ENCODE measurements at places on chromosomes 2 and 18. TPM values are rescaled to one million over a fixed set of nuclear protein-coding genes. Genes with fewer than 3 reads are reported as not detected.

DNA sequence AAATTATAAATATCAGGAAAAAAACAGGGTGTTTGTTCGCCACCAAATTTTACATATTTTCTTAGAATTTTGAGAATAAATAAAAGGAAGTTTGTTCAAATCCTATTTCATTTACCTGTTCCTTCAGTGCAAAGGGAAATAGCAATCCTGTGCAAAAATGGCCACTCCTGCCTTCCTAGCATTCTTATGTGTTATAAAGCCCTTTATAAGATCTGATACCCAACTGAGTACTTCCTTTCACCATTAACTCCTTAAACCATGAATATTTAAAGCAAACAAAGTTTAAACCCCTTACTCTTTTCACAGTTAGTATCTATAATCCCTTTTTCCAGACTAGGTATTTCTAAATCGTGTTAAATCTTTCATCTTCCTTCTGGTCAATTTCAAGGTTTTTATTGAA lies 427.8 kb downstream of the NR4A2 start:
- DNase-seq: no peak

DNA sequence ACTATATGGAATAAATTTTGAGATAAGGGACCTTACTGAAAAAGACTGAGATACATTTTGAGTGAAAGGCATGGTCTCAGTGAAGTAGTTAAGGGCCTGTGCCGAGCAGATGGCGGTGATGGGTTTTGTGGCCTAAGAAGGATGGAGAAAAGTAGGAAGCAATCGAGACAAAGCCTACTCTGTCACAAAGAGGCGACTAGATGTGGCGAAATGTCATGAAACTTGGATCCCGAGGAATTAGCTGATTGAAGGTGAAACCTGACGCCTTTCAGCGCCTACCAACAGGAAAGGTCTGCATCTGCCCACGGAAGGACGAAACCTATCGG lies 558 bp upstream of the CEP192 start:
- no peak for DNase-seq

DNA sequence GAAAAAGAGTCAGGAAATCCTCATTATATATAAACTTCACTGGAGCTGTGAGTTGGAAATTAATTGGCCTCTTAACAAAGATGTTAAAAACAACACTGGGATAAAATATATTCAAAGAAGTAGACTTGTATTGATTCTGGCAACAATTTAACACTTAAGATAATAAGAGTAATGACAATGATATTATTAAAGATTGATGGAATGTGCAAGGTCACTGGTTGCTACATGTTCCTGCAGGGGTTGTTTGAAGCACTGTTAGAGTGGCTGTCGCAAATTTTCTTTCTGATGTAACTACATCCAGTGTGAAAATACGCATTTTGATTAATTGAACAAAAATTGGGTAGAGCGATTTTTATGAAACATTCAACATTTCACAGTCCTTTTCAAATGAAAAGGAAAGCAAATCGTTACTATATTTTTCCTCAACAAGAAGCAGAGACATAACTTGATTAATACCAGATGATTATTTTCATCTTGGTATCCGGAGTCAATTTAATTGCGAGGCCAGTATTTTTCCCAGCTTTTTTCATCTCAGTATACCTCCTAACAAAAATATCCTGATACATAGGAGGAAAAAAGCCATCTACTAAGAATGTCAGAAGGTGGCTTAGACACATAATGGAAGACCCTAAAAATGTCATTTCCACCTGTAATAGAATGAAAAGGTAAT lies 6.1 kb downstream of the PTGR3 start:
- DNase-seq: no peak

DNA sequence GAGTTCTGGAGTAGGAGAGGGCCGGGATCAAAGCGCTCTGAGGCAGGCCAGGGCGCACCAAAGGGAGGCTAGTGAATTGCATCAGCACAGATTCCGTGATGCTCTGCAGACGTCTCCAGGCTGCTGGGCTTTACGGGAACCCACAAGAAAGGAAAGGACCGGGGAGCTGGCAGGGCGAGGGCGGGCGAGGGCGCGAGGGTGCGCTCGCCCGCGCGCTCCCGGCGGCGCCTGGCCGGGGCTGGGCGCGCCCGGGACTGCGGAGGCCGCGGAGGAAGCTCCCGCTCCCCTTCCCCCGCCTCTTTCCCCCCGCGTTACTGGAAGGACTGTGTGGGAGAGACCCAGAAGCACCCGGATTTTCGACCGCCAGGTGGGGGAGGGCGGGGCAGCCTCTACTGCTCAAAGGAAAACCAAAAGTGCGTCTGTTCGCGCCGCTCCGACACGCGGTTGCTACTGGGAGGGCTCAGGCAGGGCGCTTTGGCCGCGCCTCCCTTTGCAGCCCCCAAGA lies 2.4 kb upstream of the FOSL2 start:
- peak; percentile 94 for DNase-seq

DNA sequence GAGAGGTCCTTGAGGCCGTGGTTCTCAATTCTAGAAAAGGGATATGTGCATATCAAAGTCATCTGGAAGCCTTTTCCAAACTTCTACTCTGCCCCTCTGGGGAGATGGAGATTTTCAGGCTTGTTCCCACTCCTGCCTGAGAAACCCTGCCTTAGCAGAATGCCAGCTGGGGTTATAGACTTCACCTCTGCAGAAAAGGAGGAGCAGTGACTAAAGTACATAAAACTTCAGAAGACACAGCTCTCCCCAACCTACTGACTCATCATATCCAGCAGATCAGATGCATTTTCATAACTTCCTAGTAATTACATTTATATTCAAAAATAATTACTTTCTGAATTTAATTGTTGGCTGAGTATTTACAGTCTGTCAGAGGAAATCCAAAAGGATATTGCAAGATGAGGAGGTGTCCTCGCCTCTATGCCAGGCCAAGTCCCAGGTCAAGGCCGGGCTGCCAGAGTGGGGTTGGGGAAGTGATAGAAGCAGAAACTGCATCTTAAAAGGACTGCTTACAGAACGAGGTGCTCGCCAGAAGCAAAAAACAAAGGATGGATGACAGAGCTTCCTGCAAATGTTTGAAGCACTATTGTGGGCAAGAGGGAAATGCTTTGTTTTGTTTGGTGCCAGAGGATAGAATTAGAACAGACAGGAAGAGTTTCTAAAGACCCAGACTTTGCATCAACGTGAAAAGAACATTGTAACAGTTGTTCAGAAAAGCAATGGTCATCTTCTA lies 75.6 kb upstream of the APCDD1 start:
- no peak for DNase-seq

DNA sequence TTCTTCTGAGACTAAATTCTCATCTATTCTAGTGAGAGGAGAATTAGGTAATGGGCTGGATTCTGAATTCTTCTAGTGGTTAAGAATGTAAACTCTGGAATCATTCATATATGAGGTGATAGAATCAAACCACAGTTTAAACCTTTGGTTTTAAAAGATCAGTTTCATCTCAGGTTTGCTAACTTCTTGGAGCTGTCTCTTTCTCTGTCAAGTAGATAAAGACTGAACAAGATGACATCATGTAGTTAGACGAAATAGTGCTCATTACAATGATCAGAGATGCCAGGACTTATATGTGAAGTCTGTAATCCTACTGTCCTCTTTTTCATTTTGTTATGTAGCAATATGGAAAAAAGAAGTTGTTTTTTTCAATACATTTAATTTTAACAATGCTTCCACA lies 4.9 kb downstream of the CEBPZOS start:
- no peak for DNase-seq

GRCh38 chr18:79645291-79645983 lies 34.2 kb upstream of the CTDP1 start:
- no peak for DNase-seq

DNA sequence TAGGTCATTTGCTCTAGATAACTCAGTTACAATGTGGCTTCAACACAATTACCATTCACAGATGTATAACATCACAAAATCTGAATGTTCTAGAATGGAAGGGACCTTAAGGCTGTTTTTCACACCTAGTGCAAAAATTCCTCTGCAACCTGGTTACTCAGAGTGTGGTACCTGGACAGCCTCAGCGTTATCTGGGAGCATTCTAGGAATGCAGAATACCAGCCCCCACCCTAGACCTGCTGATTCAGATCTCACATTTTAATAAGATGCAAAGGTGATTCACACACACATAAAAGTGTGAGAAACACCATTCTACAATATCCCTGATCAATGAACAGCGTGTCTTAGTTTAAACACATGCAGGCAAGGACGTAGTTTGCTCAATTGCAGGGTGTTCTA lies 233.1 kb downstream of the TDRD15 start:
- no peak for DNase-seq

IL37 gene
- not detected for total RNA-seq

ATF2 gene
- 21.8 TPM for total RNA-seq

CCDC121 gene
- total RNA-seq: 6.1 TPM

CDKL4 gene
- not detected for total RNA-seq
